ENCODE measurements at places on chromosomes 3 and 15.

DNA sequence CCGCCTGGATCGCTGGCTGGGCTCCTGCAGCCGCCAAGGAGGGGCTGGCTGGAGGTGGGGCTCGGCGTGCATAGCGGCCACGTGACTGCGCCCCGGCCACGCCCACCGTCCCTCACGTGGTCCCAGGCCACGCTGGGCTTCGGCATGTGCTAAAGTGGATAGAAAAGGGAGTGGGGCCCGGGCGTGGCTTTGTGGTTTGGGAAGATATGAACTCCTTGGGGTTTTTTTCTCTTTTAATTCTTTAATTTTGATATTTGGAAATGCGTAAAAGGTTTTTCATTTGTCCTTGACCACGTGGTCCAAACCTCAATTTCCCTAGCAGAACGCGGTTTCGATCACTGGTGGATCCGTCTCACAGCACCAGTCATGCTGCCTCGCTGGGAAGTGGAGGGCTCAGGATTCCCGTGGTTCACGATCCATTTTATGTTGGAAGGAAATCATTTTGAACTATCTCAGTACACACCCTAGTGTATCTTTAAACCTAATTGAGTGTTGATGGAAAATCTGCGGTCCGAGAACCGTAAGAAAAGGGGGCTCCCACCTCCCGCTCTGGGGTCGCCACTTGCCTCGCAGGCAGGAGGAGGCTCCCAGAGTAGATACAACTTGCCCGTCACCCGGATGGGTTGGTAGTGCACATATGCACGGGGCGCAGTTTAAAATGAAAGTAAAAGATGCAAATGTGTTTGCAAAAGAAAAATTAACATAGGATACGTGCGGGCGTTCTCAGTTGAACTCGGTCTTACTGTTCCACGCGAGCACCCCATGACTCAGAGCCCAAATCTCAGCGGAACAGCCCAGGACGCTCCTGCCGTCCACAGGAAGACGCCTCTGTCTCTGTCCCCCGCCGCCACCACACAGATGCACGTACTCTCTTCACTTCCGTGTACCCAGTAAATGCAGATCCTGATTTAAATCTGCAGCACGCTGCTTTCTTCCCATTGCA is 141.9 kb downstream of the PGPEP1L start:
- peak; percentile 34 for DNase-seq

DNA sequence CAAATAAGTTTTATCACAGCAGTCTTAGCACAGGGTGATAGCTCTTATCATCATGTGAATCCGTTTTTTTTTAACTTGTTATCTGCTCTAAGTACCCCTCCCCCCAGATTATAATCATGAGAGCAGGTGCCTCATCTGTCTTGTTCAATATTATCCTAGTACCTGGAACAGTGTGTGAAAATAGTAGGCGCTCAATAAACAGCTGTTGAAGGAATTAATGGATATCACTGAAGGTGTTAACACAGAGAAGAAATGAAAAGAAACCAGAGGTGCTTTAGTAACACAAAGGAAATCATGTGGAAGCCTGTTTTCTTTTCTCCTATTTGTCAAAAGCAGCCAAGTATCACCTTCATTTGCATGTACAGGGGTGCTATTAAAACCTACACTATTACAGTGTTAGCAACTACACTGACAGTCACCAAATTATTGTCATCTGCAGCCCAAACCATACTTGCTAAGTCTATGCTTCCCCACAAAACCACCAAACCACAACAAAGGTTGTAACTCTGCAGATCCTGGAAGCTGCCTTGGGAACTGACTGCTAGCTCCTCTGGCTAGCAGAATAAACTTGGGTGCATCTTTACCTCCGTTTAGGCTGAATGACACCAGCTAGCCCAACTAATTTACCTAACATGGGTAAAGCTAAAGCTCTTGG is 2.9 kb downstream of the XPC start:
- peak; percentile 26 for DNase-seq

GRCh38 chr3:71285086-71285485 is 298.4 kb downstream of the FOXP1 start:
- no peak for DNase-seq

- DNase-seq, result no peak
Measured at GRCh38 chr3:1527786-1528185, 435.0 kb downstream of the CNTN6 start.

DNA sequence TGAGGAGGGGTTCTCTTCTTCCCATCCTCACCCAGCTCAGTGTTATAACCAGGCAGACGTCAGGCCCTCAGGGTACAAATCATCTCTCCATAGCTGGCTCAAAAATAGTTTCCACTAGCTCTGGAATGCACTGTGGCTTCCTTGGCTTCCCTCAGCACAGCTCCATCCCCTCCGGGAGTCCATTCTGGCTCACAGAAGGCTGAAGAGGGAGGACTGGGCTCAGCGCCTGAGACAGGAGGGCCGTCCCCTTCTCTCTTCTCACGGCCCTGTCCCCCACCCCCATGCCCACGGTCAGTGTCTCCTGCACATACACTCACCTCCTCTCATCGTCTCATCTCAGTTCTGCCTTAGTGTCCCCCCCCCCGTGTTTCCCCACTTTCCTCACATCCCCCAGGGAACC is 50.1 kb downstream of the UMPS start:
- no peak for DNase-seq

GRCh38 chr3:122929188-122930062 is 98.1 kb downstream of the SEMA5B start:
- DNase-seq, result no peak

- DNase-seq, result no peak
Measured at GRCh38 chr3:12430086-12430485, 54.2 kb upstream of the TSEN2 start.

- no peak for DNase-seq
Measured at GRCh38 chr3:94050546-94050945, 12.2 kb downstream of the DHFR2 start.

- no peak for DNase-seq
Measured at GRCh38 chr3:13379201-13379830, 40.8 kb downstream of the NUP210 start.

DNA sequence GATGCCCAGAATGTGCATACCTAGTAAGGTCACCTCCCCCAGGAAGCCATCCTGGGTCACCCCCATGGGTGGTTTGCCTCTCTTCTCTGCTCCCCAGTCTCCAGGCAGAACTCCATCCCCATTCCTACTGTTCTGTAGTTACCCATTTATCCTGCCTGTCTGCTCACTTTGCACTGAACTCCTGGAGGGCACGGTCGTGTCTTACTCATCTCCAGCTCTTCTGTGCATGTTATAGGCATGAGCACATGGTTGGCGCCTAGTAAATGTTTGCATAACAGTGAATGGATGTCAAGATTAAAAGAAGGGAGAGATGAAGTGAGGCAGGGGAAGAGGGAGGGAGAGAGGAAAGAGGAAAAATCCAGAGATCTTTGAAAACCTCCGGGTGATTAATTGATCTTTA is 208.4 kb upstream of the TRIM42 start:
- no peak for DNase-seq

GRCh38 chr3:13801361-13802204 is 78.3 kb downstream of the WNT7A start:
- no peak for DNase-seq

DNA sequence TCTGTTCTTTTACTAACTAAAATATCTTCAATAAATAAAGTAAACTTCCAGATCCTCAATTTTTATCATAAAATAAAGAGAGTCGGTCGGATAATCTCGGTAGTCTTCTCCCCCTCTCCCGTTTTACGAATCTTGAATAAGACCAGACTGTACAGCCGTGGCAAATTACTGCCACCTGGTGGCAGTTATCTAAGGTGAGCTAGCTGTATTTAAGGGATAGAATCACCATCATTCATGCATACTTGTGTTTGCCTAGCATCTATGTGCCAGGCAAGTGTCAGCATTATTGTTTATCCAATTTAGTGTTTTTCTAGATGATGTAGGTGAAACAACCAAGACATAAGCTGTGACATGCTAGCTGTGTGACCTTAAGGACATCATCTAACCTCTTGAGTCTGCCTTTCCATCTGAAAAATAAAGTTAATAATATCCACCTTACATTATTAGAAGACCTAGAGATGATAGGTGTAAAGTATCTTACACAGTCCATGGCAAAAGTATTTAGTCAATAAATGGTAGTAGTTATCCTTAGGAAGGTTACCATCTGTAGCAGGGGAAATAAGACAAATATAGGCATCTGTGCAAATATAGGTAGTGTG is 21.3 kb downstream of the DUT start:
- no peak for DNase-seq

DNA sequence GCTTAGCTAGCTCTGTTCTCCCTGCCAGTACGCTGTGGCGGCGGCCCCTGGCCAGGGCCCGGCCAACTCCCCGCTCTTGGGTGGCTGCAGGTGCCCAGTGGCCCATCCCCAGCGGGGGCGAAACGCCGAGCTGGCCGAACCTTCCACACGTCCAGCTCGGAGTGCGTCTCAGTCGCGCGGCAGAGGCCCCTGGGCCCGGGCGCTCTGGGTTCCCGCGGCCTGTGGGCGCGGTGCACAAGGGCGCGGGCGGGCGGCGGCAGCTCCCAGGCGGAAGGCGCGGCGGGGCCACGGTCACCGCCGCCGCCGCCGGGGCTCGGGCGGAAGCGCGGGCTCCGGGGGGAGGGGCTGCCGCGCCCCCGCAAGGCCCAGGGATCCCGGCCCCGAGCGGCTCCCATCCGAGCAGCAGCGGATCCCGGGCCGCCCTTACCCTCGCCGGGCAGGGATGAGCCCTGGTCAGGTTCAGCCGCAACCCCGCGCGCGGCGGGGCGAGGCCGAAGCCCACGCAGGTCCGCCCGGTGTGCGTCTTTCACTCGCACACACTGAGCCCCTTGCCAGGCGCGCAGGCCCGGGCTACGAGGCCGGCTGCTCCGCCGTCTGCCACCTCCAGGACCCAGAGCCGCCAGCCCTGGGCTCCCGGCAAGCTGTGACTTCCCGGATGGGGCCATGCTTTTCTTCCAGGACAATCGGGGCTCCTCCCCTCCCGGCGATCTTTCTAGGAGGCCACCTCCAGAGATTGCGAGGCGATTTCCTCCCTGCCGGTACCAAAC is 54.2 kb downstream of the CCDC54 start:
- DNase-seq, result peak; percentile 25

GRCh38 chr3:8555113-8555661 is 53.6 kb downstream of the LMCD1 start:
- DNase-seq, result no peak

DNA sequence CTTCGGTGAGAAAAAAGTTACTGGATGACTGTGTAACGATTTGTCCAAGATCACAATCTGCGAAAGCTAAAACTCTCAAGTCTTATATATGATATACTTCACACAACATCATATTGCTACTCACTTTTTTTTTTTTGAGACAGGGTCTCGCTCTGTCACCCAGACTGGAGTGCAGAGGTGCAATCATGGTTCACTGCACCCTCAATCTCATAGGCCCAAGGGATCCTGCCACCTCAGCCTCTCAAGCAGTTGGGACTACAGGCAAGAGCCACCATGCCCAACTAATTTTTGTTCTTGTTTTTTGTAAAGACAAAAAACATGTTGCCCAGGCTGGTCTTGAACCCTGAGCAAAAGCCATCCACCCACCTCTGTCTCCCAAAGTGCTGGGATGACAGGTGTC is 5.4 kb upstream of the ATP13A4 start:
- no peak for DNase-seq

- DNase-seq, result no peak
Measured at GRCh38 chr15:44064706-44065105, 130.4 kb downstream of the FRMD5 start.

DNA sequence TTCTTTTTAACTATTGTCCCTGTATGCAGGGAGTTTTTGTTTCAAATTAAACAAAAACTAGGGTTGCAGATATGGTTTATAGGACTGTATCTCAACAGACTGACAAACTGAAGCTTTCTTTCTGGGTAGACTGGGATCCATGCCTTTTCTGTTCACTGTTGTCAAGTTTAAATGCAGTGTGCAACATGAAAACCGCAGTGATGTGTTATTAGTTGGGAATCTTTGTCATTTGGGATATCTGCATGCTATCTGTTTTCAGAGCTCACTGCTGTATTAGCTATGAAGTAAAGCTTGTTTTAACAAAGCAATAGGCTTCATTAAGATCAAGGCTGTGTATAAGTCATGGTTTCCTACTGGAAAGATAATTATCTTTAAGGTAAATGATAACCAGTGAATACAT is 21.4 kb upstream of the MCF2L2 start:
- DNase-seq, result no peak

GRCh38 chr3:2001306-2002108 is 97.2 kb upstream of the CNTN4 start:
- DNase-seq, result no peak

GRCh38 chr3:32296251-32297204 is 58.0 kb downstream of the CMTM8 start:
- DNase-seq, result peak; percentile 37

DNA sequence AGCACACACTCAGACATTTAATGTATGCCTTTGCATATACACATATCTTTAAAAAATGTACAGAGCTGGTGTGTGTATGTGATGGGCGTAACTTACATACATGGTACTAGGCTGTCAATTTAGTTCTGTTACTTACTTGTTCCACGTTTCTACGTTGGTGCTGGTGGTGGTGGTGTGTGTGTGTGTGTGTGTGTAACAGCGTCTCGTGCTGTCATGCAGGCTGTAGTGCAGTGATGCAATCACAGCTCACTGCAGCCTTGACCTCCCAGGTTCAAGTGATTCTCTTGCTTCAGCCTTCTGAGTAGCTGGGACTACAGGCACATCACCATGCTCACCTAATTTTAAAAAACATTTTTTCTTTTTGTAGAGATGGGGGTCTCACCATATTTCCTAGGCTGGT is 64.2 kb downstream of the ISG20 start:
- no peak for DNase-seq

DNA sequence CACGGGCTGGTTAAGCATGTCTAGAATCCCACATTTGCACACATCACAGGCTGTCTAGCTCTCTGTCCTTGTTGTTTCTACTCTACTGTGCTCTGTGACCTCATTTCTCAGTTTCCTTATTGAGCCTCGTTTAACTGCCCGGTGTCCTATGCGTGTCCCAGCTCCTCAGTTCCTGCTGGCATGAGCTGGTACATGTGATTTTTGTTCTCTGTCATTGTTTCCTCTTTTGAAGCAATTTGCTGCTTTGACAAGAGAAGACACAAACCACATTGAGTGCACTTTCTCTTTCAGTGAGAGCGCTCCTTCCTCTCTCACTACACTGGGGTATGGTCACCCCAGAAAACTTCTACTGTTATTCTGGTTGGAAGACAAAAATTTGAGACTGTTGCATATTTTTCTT is 563.5 kb downstream of the PDCD6IP start:
- DNase-seq, result no peak

- no peak for DNase-seq
Measured at GRCh38 chr3:23325466-23326065, 122.4 kb downstream of the UBE2E2 start.

DNA sequence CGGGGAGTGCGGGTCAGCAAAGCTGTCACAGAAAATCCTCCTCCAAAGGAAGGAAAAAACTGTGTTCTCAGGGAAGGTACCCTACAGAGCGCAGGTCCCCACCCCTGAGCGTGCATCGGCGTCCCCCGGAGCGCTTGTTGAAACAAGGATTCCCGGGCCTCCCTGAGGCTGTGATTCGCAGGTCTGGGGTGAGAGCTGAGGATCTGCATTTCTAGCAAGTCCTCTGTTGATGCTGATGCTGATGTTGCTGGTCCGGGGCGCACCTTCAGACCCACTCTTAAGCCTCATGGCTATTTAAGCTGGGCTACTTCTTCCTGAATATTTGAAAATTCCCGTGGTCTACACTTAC is 226.2 kb upstream of the IGF1R start:
- DNase-seq, result no peak

- no peak for DNase-seq
Measured at GRCh38 chr3:126510308-126510910, 7.2 kb downstream of the UROC1 start.

- DNase-seq, result no peak
Measured at GRCh38 chr15:61314427-61314826, 85.3 kb upstream of the RORA start.

GRCh38 chr15:73753250-73754130 is at the start of gene INSYN1:
INSYN1 (minus strand) TSS chr15:73753351; CDS start chr15:73751130, 2,221 bp downstream.
- DNase-seq, result no peak
